Naive thymus-derived CD8-positive, alpha-beta T cell (primary cell): ENCODE measurements at places on chromosomes 2 and 18.

GRCh38 chr2:105877945-105878344 is 133.2 kb downstream of the NCK2 start:
- no peak for DNase-seq

- DNase-seq, result peak; percentile 24
Observed at GRCh38 chr18:3453540-3454364, 3.8 kb downstream of the TGIF1 start.

DNA sequence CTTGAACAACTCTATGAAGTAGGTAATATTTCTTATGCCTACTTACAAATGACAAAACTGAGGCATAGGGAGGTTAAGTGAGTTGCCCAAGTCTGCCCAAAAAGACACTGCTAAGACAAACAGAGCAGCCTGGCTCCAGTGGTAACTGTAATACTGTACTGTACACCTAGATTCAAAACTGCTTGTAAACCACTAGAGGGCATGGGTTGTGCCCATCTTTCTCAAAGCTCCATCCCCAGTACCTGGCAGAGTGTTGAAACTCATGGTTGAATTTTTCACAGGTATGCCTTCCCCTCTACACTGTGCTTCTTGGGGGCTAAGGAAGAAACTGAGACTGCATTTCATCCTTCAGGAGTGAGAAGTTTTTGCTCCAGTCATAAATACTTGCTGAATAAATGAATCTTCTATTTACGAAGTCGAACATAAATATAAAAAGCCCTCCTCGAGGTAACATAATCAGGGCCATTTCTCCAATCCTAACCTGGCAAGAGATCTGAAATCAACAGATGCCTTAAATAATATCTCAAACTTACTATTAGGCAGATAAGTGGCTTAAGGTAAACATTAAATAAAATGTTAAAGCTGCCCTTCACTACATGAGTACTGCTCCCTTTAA is 2.0 kb downstream of the PPP4R1 start:
- DNase-seq, result peak; percentile 65

GRCh38 chr2:168819050-168819715 is 16.7 kb downstream of the NOSTRIN start:
- DNase-seq, result no peak
